SJSA1 (cell line): ENCODE measurements at places on chromosomes 4 and X. TPM values are rescaled to one million over a fixed set of nuclear protein-coding genes. Genes with fewer than 3 reads are reported as not detected.

The GAGE12E gene
- not detected in 2 replicates for total RNA-seq

The RADX gene
- 0.61 and 0.85 TPM in 2 replicates for total RNA-seq

The TREX2 gene
- 0.39 TPM in 1 of 2 replicates, not detected in the other for total RNA-seq

The SNCA gene
- 14.3 and 19.3 TPM in 2 replicates for total RNA-seq

The MTMR1 gene
- 17.0 and 17.5 TPM in 2 replicates for total RNA-seq

The CTAG1A gene
- not detected in 2 replicates for total RNA-seq

DNA sequence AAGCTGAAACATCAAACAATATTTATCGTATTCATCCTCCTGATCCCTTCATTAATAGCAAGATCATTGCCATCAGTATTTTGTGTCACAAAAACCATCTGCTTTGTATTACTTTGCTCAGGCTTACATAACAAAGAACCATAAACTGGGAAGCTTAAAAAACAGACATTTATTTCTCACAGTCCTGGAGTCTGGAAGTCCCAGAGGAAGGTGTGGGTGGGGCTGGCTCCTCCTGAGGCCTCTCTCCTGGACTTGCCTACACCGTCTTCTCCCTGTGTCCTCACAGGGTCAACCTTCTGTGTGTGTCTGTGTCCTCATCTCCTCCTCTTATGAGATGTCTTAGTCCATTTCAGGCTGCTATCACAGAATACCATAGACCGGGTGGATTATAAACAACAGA lies 61.3 kb upstream of the MXRA5 start:
- DNase-seq = no peak

- peak; percentile 87 for DNase-seq
These were observed 110.5 kb downstream of the ANXA3 start for GRCh38 chr4:78661921-78662521.

DNA sequence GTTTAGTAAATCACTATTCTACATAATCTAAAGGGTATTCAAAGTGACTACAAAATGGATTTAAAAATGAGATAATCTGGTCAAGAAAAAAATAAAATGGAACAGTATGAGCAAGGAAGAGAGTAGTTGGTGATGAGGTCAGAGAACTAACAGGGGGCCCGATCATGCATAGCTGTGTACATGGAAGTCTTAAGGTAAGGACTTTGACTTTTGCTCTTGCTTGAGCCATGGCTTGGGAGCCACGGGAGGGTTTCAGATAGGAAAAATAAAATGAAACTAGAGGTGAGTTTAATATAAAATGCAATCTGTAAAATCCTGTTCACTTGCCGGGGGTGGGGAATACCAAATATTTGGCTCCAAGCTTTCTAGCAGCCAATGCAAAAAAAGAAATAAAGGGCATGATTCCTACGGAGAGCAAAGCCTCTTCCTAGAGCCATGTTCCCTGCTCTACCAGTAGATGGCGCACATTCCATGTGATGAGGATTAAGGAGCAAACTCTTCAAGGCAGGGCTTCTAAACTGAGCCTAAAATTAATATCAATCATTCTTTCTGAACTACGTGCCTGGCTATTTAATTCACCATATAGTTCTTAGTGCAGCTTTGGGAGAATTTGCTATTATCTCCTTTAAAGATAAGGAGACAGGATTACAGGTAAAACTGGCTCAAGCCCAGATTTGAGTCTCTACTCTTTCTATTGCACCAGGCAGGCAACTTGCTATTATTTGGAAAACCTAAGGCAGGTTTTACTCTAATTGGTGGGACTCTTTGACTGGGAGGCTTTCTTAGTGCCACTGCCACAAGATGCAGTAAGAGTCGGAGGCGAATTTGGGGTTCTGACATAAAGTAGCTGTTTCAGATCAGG lies 6.8 kb upstream of the CLCN5 start:
- peak; percentile 21 for DNase-seq

GRCh38 chr4:77047037-77047436 lies 28.8 kb downstream of the CCNI start:
- no peak for DNase-seq

GRCh38 chr4:99927566-99927965 lies 18.9 kb downstream of the DNAJB14 start:
- DNase-seq = no peak

DNA sequence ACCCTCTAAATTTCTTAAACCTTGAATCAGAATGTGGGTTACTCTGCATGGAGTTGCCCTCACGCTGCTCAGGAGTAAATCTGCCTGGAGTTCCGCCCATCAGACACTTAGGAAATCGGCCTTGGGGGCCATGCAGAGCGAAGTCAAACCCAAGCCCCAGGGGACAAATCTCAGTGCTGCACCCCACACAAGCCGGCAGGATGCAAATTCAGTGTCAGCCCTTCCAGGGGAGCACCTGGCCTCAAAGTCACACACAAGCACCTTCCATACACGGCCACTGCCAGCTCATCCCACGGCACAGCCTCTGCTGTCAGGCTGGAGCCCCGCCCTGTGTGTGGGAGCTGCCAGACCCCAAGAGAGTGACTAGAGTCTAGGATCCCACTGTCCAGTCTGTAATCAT lies 27.4 kb downstream of the RNF212 start:
- DNase-seq = no peak

DNA sequence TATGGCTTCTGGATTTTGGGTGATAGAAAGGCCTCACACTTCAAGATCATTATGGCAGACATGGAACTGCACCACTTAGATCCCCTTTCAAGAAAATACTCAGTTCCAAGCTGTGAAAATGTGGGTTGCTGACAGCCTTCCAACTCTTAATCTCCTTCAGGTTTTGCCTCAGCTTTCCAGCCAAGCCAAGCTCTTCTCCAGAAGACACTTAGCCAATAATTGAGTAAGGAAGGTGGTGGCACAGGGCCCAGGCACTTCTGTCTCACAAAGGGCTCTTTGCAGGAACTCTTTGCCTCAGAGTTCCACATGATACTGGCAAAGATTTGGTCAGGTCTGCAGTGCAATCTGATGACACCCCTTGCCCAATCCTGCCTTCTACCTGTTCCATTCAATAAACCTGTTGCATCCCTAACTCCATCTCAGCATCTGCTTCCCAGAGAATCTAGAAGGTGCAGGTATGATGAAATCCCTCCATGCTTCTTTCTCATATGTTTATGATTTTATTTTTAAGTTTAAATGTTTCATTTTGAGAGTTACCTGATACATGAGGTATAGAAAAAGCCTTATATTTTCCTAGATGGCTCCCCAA lies 30.6 kb downstream of the ANXA5 start:
- no peak for DNase-seq

DNA sequence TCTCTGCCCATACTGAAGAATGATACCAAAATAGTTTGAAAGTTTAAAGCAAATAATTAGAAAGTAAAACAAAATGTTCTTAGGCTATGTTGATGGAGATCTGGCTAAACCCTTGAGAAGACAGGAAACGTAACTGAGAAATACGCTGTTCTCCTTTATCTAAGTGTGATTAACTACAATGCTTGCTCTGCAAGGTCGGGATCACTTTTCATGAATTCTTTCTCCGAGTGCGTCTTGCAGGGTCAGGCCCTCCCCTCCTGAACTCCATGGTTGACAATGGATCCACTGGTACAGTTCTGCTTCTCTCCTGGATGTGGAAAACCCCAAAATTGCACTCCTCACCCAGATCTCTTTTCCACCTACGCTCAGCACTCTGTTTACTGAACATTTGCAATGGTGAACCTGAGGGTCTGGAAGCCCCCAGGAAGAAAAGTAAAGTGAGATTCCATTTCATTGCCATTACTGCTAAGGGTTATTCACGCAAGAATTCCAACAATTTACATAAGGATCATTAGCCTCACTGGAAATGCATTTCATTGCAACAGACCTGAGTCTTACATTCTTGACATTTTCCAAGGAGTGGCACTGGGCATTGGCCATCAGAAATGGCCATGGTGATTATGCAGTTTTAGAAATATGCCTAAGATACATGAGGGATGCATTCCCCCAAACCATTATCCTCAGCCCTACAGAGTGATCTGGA lies 24.6 kb upstream of the WWC2 start:
- DNase-seq = no peak

DNA sequence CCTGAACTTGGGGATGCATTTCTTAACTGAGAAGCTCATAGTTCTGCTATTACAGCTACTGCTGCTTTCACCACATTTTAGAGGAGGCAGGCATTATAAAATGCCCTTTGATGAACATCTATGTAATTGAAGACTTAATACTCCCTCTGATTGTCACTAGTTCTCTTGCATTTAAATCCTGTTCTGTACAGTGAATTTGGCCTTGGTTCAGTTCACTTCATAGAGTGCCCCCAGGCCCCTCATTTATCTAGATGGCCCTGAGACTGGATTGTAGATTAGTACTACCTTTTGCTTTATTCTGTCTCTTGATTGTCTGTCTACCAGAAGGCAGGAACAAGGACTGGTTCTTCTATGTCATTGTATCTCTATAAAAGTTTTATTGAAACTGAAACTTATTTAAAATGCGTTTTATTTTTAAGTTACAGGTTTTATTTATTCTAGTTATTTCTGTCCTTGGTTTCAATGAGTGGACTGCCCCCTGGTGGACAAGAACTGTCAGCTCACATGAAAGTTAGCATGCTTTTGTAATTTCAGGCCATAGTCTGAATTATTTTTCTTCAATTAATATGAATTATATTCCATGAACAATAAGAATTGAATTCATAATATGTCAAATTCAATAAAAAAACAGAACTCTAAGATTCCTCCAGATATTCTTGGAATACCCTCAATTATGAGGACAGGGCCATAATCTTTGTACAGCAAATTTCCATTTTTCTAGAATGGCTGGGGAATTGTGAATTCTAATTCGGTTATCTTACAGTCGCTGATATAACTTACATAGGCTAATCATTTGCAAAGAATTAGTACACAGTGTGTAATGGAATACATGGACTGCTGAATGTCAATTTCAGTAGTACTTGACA lies 47.2 kb upstream of the TMEM33 start:
- peak; percentile 4 for DNase-seq

GRCh38 chr4:57110640-57111511 lies 691 bp upstream of the IGFBP7 start:
- DNase-seq = peak; percentile 76

DNA sequence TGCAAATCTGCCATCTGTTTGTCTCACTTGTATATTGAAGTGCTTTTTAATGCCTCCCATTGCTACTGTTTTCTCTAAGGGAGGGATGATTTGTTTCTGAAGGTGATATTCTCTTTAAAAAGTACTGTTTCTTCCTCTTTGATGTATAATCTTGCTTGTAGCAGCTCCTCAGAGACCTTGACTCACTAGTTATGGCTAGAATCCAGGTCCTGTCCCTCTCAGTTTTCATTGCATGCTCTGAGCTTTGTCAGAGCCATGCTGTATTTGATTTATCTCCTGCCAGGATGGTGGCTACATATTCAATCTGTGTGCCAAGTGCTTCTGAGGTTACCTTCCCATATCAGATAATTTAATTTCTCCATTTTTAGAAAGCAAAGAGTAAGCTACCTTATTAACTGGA lies 56.0 kb downstream of the GLUD2 start:
- DNase-seq = no peak

- DNase-seq = no peak
These were observed 145.3 kb downstream of the ATRX start for GRCh38 chrX:77640702-77641101.

DNA sequence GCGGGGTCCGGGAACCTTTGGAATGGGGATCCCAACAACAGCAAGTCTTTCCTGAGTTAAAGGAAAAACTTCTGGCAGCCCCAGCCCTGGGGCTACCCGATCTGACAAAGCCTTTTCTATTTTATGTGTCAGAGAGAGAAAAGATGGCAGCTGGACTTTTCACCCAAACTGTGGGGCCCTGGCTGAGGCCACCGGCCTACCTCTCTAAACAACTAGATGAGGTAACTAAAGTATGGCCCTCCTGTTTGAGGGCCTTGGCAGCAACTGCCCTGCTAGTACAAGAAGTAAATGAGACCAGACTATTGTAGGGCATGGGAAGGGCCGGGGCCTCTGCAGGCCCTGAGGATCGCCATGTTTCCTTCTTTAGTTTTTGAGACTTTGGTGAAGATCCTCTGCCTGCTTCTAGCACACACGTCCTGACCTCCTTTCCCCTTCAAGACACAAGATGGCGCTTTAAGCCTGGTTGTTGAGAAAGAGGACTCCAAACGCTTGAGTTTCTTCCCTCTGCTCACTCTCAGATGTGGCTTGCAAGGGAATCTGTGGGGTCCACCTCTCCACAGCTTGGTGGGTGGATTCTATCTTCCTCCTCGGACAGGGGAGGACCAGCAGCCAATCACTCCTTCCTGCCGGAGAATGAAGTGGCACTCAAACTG lies 18.5 kb upstream of the DRD5 start:
- peak; percentile 19 for DNase-seq

- DNase-seq = no peak
These were observed 11.7 kb downstream of the SMARCAD1 start for GRCh38 chr4:94219402-94219801.

DNA sequence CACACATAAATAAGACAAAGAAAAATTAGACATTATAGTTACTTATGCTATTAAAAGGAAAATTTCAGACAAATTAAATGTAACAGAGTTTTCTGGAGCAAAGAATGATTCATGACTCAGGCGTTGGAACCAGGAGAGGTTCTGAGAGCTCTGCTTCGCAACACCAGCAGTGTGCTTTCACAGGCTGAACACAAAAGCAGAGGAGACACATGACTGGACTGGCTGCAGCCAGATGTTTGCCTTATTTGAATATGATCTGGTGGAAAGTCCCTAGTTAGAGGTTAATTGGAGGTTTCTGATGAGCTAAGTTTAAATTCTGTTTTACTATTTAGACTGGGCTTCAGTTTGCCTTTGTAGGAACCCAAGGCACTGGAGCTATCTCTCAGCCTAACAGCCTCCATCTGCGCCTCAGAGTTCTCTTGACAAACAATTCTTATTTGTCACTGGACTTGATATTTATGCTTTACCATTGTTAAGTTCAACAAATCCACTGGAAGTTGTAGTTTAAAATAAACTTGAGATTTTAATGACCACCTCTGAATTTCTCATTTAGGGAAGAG lies 16.2 kb downstream of the BOD1L1 start:
- DNase-seq = no peak

- no peak for DNase-seq
These were observed 34.4 kb downstream of the AGTR2 start for GRCh38 chrX:116204932-116205331.

DNA sequence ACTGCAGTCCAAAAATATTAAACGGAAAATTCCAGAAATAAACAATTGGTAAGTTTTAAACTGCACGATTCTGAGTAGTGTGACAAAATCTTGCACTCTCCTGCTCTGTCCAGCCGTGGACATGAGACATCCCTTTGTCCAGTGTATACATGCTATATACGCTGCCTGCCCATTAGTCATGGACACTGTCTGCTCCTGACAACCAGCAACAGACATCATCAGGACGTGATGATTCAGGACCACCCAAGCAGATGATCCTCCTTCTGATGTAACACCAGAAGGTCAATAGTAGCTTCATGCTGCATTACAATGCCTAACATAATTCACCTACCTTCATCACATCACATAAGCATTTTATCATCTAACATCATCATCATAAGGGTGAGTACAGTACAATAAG lies 36.3 kb downstream of the ATRX start:
- DNase-seq = peak; percentile 55

- no peak for DNase-seq
These were observed 59.1 kb downstream of the ANXA3 start for GRCh38 chr4:78610546-78611214.
